Suppressor macrophage treated with lipopolysaccharide for 1 hour (primary cell): ENCODE measurements at places on chromosomes 4 and X.

DNA sequence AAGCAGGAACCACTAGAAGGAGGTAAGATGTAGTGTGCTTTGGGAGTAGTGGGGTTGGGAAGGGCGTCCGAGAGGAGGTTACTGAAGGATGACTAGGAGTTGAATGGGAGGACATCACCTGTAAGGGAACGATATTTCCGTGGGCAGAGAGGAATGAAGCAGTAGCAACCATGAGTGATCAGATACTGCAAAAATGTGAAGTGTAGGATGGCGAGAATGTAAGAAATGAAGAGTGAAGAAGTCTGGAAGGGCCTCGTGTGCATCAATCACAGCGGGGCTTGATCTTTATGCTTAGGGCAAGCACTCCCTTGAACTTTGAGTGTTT is 594 bp downstream of the MSMO1 start:
- no peak for DNase-seq

DNA sequence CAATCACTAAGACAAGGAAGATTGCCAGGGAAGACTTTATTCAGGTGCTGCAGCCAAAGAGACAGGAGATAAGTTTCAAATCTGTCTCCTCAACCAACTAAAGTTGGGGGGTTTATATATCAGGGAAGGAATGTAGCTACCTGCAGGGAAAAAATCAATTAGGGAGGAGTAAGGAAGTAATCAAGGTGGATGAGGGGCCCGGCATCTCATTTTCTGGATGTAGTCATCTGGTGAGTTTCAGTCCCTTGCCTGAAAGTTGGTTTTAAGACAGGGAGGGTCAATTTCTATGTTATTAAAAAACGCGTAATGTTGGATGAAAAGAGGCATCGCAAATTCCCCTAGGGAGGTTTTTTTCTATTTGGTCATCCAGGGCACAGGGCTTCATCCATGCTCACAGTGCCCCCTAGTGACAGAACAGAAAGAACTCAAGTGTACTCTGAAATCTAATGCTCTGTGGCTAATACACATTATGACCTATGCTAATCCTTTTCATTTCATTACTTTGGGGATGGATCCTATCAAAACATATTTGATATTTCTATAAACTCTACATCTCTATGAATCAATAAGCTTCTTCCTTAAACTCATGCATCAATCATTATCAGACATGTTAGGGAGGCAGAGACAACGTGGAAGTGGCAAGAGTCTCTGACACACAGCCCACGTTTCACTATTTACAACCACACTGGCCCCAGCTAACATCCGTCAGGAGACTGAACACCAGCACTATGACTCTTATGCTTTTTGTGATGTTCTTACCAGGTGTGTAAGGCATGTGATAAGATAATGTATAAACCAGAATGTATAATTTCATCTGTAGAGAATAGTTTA is 1577.0 kb upstream of the TENM3 start:
- DNase-seq = peak; percentile 70

DNA sequence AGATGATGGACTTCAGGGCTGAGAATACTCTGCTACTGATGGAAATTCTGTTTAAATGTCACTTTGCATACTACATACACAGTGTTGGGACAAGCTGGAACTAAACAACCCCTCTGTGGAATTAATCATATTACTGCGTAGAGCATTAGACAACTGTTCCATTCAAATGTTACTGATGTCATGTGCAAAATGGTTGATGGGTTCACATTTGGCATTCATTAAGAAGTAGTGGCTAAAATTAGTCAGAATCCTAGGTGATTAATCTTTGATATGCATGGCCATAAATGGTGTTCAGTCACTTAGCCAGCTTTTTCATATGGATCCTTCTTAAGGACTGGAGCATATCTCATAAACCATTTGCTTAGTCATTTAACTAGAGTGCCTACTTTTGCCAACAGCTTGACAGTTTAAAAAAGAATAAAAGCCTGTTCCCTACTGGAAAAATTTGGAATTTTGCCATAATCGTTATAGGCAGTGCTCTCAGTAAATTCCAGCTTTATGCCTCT is 105.2 kb downstream of the RNF150 start:
- no peak for DNase-seq

GRCh38 chr4:185587427-185588161 is 52.3 kb upstream of the PDLIM3 start:
- peak; percentile 22 for DNase-seq

- DNase-seq = no peak
Observed at GRCh38 chr4:1463088-1463926, 57.1 kb upstream of the NKX1-1 start.

- DNase-seq = no peak
Observed at GRCh38 chr4:47010912-47011446, 17.6 kb upstream of the GABRA4 start.

- DNase-seq = no peak
Observed at GRCh38 chrX:68190799-68191198, 242.5 kb downstream of the OPHN1 start.

DNA sequence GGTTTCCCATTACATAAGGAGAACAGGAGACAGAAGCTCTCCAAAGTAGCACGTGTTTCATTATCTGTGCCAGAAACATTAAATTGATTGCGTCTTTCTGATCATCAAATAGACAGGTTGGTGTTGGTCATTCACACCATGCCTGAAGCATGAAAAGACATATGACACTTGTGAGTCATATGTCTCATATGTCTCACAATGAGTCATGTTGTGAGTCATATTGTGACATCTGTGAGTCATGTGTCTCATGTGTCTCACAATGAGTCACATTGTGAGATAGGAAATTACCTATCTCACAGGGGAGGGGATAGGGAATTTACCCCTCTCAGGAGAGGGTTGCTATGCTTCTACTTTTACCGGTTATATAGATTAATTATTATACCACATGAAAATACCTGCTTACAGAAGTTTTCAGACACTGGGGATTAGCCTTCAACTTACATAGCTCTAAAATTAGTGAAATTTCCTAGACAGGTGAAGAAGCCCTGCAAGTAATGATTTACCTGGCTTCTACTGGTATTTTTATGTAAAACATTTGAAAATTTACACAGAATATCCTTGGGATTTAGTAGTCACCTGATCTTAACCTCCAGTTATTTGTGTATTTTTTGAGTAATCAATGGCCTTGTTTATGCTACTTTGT is 80.8 kb downstream of the NPFFR2 start:
- DNase-seq = peak; percentile 3

- no peak for DNase-seq
Observed at GRCh38 chr4:70306076-70306475, 28.7 kb upstream of the CABS1 start.

DNA sequence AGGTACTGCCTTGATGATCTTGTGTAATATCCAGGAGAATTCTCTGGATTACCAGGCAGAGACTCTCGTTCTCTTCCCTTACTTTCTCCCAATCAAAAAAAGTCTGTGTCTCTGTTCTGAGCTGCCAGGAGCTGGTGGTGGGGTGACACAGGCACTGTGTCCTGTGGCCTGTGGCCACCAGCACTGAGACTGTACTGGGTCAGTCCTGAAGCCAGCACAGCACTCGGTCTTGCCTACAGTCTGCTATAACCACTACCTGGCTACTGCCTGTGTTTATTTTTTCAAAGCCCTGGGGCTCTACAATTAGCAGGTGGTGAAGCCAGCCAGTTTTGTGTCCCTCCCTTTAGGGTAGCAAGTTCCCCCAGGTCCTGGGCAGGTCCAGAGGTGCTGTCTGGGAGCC is 331.1 kb upstream of the MAGEB18 start:
- DNase-seq = no peak

DNA sequence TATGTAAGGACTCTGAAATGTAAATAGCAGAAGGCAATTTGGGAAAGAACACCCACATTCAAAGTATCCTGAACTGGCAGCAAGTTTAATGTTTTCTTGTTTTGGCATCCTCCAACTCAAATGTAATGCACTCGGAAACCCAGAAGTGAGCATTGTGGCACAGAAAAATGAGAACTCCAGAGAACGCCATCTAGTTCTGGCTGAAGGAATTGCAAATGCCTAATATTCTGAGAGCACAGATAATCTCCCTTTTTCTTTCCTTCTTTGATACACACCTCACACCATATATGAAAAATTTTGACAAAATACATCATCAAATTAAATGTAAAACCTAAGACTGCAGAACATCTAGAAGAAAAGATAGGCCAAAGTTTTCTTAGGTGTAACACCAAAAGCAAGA is 52.1 kb downstream of the PWWP3B start:
- DNase-seq = no peak

DNA sequence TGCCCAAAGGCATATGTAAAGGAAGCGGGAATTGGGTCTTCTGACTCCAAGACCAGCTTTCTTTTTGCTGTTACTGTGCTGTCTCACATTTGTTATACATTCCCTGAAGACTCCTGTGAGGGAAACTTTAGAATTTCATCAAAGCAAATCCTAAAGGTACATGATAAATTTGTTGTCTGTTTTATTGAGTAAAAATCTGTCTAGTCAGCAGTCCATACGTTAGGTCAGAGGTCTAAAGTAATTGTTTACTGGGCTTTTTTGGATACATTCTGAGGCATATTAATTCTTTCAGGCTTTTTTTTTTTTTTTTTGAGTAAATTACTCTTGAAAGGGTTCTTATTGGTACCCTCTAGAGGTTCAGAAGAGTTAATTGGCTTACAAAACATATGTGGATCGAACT is 347.2 kb downstream of the RPA4 start:
- DNase-seq = no peak

DNA sequence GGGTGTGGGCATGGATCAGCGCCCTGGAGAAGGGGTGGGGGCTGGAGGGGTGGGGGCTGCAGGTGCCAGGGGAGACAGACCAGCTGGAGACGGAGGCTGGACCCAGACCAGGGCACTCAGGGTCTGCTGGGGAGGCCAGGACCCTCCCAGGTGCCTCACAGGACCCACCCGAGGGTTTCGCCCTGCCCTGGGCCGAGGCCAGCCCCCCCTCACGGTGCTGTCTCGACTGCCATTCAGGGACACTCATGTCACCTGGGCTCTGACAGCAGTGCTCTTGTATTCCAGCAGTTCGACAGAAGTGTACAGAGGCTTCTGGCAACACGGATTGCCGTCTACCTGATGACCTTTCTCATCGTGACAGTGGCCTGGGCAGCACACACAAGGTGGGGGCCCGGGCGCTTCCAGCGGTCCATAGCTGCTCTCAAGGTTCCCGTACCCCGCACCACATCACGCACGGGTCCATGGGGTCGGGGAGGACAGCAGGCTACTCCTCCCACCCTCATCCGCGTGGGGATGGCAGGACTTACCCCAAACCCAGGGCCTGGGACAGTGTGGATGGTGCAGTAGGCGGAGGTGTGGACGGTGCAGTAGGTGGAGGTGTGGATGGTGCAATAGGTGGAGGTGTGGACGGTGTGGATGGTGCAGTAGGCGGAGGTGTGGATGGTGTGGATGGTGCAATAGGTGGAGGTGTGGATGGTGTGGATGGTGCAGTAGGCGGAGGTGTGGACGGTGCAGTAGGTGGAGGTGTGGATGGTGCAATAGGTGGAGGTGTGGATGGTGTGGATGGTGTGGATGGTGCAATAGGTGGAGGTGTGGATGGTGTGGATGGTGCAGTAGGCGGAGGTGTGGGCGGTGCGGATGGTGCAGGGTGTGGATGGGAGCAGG is 18.1 kb downstream of the TMEM175 start:
- no peak for DNase-seq

DNA sequence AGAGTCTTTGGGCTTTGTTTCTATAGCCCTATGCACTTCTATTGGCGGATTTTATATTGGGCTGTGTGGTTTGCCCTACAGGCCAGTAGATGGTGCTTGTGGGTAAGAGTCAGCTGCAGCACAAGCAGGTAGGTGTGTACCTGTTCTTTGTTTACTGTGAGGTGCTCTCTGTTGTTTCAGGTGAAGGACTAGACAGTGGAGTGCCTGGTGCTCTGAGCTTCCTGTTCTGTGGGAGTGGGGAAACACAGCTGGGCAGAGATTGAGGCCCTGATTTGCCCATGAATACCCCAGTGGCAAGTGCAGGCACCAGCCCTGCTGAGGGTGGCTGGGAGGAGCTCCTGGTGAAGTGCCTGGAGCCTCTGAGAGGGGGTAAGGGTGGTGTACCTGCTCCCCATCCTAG is 26.3 kb upstream of the UCP1 start:
- DNase-seq = no peak

- no peak for DNase-seq
Observed at GRCh38 chr4:124386648-124387047, 325.9 kb downstream of the ANKRD50 start.

DNA sequence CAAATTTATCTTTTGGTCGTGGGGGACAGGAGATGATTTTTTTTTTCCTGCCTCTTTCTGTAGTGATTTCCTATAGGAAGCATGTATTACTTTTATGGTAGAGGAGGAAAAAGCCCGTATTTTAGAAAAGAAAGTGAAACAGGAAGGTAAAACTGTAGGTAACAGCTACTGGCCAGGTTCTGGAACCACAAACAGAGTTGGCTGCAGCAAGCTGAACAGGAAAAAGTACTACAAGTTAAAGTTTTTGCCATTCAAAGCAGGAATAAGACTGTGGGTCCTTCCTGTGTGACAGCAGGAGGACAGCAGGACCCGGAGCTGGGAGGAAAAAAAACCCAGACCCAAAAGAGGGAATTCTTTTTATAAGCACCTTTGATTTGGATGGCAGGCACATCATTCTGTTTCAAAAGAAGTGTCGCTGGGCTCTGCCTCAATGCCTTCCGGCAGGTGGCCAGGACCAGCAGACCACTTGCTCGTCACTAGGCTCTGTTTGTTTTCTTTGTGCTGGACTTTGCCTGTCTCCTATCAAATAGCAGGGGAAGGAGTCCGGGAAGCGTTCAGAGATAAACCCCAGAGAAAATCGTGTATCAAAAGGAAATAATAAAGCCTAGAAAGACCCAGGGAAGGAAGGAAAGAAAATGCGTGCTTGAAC is 277.9 kb downstream of the ADGRA3 start:
- DNase-seq = no peak

GRCh38 chr4:26331380-26331950 is 10.7 kb downstream of the RBPJ start:
- peak; percentile 24 for DNase-seq

- no peak for DNase-seq
Observed at GRCh38 chrX:68761086-68761485, 67.7 kb upstream of the EFNB1 start.

- DNase-seq = peak; percentile 15
Observed at GRCh38 chr4:6225469-6225868, 25.1 kb upstream of the JAKMIP1 start.

- DNase-seq = no peak
Observed at GRCh38 chr4:20565075-20565721, 135.1 kb upstream of the PACRGL start.

GRCh38 chr4:152255437-152255836 is 280.5 kb downstream of the FBXW7 start:
- DNase-seq = peak; percentile 39

DNA sequence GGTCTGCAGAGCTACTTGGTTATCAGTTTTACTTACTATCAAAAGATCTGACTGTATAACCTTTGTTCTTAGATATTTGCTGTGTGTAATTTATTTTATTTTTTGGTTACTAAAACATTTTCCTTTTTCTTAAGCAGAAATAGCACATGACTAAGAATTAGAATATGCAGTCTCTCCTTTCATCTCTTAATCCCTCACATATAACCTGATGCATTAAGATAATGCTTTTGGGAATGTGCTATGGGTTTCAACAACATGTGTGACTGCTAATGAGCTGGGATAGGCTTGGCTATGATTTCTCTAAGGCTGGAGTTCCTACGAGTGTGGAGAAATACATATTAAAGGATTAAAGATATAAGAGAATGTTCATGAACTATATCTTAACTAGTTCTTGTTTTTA is 41.5 kb downstream of the SHROOM3 start:
- DNase-seq = no peak

GRCh38 chr4:110472583-110473329 is 3.2 kb upstream of the ENPEP start:
- no peak for DNase-seq

GRCh38 chr4:153781717-153782416 is 7.0 kb downstream of the SFRP2 start:
- no peak for DNase-seq

GRCh38 chr4:127844601-127845116 is 36.0 kb upstream of the PLK4 start:
- no peak for DNase-seq
